Erythroblast (primary cell): ENCODE measurements at places on chromosomes 11 and 22.

DNA sequence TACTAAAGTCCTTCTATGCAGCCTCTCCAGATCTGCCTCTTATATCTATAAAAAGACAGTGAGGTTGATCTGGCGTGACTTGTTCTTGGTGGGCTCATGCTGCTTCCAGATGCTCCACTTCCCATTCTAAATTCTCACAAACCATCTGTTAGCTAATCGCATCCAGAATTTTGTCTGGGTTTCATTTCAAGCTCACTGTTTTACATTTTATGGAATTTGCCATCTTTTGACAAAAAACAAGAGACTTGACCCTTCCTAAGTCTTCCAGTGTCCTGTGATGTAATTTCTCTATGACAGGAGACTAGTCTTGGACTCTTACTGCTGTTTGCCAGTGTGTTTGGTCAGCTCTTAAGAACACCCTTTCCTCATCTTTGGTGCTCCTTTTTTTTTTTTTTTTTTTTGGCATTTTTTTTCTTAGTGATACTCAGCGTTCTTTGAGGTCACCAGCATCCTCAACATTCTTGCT is 23.0 kb downstream of the CRKL start:
- no peak for DNase-seq

DNA sequence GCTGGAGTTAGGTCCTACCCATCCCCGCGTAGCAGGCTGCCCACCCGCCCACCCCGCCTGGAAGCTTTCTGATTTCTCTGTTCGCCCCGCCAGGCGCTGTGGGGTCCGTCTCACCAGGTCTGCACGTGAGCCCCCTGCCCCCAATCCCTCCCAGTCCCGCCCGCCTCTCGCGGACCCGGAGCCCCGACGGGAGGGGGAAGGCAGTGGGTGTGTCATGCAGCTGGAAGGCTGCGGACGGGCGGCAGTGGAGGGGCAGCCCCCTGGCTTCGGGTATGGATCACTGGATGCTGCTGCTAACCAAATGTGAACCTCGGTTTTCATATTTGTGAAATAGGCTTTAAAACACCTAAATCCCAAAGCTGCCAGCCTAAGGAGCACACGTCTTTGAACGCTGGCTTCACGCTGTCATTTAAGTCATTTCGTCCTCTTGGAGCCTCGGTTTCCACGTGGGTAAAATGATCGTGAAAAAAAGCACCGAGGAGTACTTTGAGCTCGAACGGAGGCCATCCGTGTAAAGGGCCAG is 568 bp upstream of the BIK start:
- DNase-seq: no peak

DNA sequence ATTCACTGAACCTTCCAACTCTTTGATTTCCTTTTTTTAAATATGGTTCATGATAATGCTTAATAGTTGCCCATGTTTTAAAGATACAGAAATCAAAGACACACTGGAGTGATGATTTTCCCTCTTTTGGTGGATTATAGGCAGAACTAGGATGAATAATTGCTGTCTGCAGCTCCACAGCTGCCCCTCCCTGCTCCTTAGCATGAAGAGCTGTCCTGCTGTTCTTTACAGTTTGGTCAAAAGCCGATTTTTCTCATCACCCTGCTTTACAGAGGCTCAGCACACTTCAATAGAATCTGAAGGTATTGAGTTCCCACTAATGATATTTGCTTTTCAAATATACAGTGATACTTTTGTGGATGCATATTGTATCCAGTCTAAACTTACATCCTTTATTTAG is 202.6 kb downstream of the AASDHPPT start:
- no peak for DNase-seq

GRCh38 chr11:124717421-124717785 is 22.3 kb upstream of the NRGN start:
- DNase-seq: no peak

GRCh38 chr11:95156133-95156721 is 66.6 kb downstream of the ENDOD1 start:
- peak; percentile 33 for DNase-seq

DNA sequence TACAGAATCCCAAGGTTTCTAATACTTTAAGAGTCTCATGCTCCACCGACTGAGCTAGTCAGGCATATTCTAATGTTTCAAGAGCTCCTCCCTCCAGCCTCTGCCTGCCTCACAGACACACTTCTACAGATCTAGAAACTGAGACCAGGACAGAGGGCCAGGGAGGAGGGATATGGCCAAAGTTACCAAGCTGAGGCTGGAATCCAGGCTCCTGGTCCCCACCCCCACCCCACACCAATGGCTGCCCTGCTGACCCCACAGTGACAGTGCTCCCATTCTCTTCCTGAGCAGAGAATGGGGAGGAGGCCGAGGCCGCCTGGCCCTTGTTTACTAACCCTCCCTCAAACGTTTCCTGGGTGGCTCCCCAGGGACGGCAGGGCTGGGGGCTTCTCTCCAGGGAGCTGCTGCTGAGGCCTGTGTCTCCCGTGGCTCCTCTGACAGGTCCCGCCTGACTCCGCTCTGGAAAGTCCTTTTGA is 2.2 kb downstream of the PLEKHB1 start:
- no peak for DNase-seq

GRCh38 chr22:36470994-36471331 is 10.5 kb downstream of the TXN2 start:
- DNase-seq: no peak

DNA sequence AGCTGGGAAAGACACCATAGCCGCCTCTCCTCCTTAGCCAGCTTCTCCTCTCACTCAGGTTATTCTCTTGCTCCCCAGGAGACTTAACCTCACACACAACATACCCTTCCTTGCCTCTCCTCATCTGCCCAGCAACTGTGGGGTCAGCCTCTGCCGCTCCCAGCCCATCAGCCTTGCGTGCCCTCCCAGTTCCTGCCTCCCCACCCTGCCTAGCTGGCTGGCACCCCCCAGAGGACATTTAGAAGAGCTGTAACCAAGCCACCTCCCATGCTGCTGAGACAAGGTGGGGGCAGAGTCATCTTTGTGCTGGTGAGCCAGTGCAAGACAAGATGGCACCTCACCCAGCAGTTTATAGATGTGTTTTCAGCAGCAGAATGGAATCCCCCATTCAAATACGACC is 38.2 kb downstream of the TOM1 start:
- peak; percentile 24 for DNase-seq

GRCh38 chr22:41078931-41079330 is 13.5 kb upstream of the EP300 start:
- no peak for DNase-seq

GRCh38 chr11:77379253-77379652 is 77.8 kb upstream of the GDPD4 start:
- no peak for DNase-seq

DNA sequence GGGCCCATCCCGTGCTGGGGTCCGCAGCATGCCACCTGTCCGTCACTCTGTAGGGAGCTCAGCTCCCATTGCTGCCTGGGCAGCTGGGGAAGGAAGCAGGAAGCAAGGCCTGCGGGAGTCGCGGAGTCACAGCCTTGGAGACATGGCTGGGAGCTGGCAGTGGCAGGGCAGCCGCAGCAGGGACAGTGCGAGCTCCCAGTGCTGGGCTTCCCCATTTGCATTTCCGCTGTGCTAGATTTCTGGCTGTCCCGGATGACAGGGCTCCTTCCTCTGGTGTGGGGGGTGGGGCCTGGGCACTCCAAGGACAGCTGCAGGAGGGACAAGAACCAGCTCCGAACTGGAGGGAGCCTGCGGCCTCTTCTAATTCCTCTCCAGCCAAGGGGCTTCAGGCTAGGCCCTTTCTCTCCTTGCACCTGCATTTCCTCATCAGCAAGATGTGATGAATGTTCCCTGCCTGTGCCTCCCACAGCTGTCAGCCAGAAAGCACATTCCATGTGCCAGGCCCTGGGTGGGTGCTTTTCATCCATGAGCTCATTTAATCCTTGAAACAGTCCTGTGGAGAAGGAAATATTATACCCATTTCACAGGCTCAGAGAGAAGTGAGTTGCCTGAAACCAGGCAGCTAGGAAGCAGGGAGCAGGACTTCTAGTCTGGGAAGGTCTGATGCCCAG is 48.0 kb downstream of the MYO7A start:
- DNase-seq: no peak

DNA sequence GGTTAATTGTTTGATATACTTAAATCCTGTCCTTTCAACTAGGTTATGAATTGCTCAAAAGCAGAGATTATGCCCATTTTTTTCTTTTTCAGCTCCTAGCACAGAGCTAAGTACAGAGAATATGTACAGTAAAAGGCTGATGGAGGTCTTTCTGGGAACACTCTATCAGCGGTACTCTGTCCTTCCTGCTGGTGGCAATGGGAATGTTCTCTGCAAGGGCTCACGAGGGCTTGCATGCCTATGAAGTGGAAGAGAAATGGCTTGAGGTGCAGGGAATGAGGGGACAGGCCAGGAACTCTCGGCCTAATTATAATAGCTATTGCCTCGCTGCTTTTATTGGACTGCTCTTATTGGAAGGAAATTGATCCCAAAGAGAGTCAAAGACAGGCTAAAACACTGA is 83.7 kb upstream of the RAB1B start:
- DNase-seq: no peak

DNA sequence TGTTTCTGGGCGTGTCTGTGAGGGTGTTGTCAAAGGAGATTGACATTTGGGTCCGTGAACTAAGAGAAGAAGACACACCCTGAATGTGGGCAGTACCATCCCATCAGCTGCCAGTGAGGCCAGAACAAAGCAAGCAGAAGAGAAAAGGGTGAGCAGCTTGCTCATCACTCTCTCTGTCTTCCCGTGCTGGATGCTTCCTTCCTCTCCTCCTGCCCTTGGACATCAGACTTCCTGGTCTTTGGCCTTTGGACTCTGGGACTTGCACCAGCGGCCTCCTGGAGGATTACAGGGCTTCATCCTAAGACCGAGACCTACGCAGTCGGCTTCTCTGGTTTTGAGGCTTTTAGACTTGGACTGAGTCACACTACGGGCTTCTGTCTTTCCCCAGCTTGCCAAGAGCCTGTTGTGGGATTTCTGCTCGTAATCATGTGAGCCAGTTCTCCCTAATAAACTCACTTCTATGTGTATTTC is 18.8 kb downstream of the APOL2 start:
- peak; percentile 49 for DNase-seq

DNA sequence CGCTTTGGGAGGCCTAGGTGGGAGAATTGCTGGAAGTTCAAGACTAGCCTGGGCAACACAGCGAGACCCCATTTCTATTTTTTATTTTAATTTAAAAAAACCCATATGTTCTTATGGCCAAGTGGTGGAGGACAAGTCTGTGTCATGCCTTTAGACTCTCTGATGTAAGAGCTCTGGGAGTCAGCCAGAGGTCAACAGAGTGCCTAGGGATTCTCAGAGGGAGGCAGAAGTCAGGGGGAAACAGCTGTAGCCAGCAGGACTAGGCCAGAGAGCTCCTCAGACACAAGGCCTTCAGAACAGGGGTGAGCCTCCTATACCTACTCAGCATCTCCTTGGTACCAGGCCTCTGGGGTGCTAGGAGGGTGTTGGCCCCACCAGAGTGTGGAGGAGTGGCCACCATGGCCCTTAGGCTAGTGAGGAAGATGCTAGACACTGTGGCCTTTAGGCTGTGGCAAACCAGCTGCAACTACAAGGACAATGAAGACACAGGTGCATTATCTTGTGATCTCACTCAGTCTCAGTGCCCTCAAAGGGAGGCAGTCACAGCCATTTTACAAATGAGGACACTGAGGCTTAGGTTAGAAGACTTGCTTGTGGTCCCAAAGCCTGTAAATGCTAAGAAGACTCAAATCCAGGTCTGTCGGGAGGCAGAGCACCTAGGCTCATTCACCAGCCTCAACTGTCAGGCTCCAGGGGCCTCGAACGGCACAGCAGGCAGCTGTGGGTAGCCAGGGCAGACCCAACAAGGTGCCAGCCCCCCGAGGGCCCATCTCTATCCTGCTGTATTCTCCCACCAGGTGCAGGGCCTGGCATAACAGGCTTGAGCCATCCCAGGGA is 5.0 kb downstream of the ZP1 start:
- DNase-seq: no peak

- DNase-seq: peak; percentile 29
Measured at GRCh38 chr22:31488346-31488883, 1.2 kb downstream of the EIF4ENIF1 start.

GRCh38 chr11:67268081-67268961 is 2.0 kb downstream of the GRK2 start:
- peak; percentile 48 for DNase-seq

DNA sequence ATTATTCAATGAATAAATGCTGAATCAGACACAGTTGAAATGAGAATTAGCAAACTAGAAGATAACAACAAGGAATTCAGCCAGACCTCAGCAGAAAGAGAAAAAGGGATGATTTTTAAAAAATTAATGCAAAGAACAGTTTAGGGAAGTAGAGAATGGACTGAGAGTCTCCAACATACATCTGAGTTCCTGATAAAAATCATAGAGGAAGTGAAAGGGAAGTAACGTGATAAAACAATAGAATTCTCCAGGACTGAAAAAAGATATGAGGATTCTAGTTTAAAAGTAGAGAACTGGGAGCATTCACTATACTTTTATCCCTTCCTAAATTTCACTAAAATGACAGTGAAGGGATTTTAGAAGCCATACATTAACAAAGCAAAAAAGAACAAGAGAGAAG is 592.0 kb downstream of the SOX6 start:
- no peak for DNase-seq

GRCh38 chr11:123065621-123066020 is 3.7 kb upstream of the HSPA8 start:
- no peak for DNase-seq

DNA sequence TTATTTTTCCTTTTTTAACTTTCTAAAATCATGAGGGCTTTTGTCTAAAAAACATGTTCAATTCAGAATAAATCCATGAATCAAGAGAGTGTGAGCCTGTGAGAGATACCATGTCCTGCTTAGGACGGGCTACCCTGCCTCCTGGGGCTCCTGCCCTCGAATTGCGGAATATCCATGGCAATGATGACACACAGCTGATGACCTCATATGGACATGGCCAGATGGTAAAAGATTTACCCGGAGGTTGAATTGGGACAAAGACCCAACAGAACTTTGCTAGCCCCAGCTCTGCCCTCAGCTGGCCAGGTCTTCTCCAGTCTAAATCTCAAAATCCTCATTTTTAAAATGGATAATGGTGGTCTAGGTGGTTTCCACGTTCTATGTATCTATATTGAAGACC is 538.1 kb upstream of the API5 start:
- no peak for DNase-seq

- DNase-seq: no peak
Measured at GRCh38 chr22:39212721-39213376, 31.9 kb downstream of the PDGFB start.

GRCh38 chr11:33451364-33451763 is 194.2 kb downstream of the HIPK3 start:
- DNase-seq: no peak

- DNase-seq: peak; percentile 18
Measured at GRCh38 chr22:35627267-35628041, 10.3 kb upstream of the MB start.
